ENCODE measurements at places on chromosomes 7 and 10.

GRCh38 chr7:155578016-155578415, 31.7 kb upstream of the CNPY1 start:
- no peak for DNase-seq

GRCh38 chr10:22683140-22683389, 31.3 kb downstream of the PIP4K2A start:
- no peak for DNase-seq

GRCh38 chr10:3935933-3936359, 150.9 kb upstream of the KLF6 start:
- DNase-seq, result no peak

- DNase-seq, result peak; percentile 45
Observed at GRCh38 chr7:18357691-18358090, 137.9 kb upstream of the HDAC9 start.

DNA sequence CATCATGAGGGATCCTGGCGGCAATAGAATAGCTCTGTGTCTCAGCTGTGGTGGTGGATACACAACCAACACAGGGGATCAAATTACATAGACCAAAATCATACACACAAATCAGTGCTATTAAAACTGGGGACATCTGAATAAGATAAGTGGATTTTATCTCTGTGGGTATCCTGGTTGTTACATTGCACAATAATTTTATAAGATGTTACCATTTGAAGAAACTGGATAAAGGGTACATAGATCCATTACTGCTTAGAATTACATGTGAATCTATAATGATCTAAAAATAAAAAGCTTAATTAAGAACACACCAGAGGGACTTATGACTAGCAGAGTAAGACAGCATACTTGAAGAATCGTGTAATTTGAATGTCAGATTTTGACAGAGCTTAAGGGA, 8.2 kb upstream of the FAM3C start:
- no peak for DNase-seq

GRCh38 chr10:12719365-12719764, 282.1 kb downstream of the CCDC3 start:
- peak; percentile 45 for DNase-seq

- no peak for DNase-seq
Observed at GRCh38 chr10:61299841-61300240, 153.3 kb downstream of the TMEM26 start.

GRCh38 chr7:15753887-15754579, 67.5 kb upstream of the MEOX2 start:
- DNase-seq, result peak; percentile 46

DNA sequence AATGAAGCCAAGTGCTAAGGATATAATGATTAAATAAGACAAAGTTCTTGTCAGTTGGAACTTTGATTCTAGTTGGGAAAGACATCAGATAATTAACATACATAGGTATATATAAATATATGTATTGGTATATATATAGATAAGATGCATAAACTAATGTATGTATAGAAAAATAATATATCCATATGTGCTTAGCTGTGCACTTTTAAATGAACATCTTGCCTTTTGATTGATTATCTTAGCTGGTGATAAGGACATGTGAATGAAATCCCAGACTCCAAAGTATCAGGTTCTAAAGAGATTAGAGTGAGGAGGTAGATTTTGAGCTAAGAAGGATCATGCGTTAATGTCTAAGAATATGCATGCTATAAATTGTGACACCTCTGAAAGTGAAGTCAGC, 357.6 kb downstream of the GFRA1 start:
- DNase-seq, result no peak

- no peak for DNase-seq
Observed at GRCh38 chr7:55088620-55089019, 69.8 kb downstream of the EGFR start.

Measured in HCEC 1CT (cell line).